ENCODE measurements at places on chromosomes 6 and 20. TPM values are rescaled to one million over a fixed set of nuclear protein-coding genes. Genes with fewer than 3 reads are reported as not detected.

Gene CTAGE9
- polyA plus RNA-seq, result not detected

DNA sequence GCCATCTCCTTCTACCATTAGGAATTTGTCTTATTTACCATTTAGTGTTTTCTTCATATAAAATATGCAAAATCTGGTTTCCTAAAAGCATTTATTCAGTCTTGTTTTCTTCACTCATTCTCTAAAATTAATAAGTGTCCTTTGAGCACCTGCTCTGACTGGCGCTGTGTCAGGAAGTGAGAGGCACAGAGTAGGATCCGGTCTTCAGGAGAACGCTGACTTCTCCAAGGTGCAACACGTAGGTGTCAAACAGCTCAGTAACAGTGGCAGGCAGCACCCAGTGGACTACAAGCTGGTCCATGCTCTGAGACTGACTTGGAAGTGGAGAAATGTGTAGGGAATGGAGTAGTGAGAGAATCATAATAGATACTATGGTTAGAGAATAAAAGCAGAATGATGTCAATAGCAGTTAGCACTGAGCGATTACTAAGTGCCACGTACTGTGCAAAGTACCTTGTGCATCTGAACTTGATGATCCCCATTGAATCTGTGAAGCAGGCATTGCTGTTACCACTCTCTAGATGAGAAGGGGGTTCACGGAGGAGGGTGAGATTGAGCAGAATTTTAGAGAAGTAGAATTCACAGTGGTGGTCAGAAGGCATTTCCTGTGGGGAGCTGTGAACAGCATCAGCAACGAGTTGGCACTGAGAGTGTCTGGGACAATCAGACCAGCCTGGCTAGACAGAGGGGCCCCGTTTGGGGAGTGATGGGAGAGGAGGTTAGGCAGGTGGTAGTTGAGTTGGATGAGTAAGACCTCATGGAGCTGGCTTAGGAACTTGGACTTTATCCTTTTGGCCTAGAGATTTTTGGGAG is 569.8 kb downstream of the QKI start:
- H3K27me3 ChIP-seq, result no peaks in the 10 kb centered on the region
- peaks cover 10% of the 10 kb centered on the region for H3K4me1 ChIP-seq
- no peak overlapping the region for H3K4me3 ChIP-seq
- no peak overlapping the region for H3K27ac ChIP-seq
- no peaks in the 10 kb centered on the region for H3K36me3 ChIP-seq

DNA sequence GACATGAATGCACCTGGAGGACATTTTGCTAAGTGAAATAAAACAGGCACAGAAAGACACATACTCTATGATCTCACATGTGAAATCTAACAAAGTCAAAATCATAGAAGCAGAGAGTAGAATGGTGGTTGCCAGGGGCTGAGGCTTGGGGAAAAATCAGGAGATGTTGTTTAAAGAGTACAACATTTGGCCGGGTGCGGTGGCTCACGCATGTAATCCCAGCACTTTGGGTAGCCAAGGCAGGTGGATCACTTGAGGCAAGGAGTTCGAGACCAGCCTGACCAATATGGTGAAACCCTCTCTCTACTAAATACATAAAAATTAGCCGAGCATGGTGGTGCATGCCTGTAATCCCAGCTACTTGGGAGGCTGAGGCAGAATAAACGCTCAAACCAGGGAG is 26.0 kb upstream of the LOC128125822 start:
- H3K27ac ChIP-seq, result no peak overlapping the region
- no peaks in the 10 kb centered on the region for H3K4me1 ChIP-seq
- no peaks in the 10 kb centered on the region for H3K27me3 ChIP-seq
- H3K4me3 ChIP-seq, result no peak overlapping the region
- DNase-seq, result no peak
- H3K36me3 ChIP-seq, result no peaks in the 10 kb centered on the region

DNA sequence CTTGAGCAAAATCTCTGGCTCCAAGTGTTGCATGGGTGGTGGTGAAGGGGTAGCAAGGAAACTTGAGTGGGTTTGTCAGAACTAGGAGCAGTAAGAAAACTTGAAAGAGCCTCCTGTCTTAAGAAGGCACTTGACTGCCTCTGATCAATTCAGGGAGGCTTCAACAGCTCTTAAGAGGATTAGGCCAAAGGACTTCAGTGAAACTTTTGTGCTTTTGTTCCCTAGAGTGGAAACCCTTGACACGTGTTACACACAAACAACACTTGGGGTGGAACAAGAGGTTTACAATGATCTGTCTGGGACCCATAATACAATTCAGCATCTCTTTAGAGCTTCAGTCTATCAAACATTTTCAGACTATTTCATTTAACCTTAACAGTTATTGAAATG is 80.1 kb upstream of the ARMC2 start:
- no peaks in the 10 kb centered on the region for H3K36me3 ChIP-seq
- no peaks in the 10 kb centered on the region for H3K27me3 ChIP-seq
- H3K4me3 ChIP-seq, result no peak overlapping the region
- DNase-seq, result no peak

GRCh38 chr6:27605401-27606342 is 132.8 kb upstream of the ZNF184 start:
- H3K4me3 ChIP-seq, result no peak overlapping the region
- H3K27ac ChIP-seq, result no peak overlapping the region
- H3K36me3 ChIP-seq, result no peaks in the 10 kb centered on the region
- no peaks in the 10 kb centered on the region for H3K4me1 ChIP-seq

GRCh38 chr20:14885661-14886060 is 548.2 kb upstream of the FLRT3 start:
- no peak for DNase-seq
- H3K4me1 ChIP-seq, result no peaks in the 10 kb centered on the region
- no peaks in the 10 kb centered on the region for H3K27me3 ChIP-seq

Gene OVOL2
- polyA plus RNA-seq, result not detected

Gene SLC17A1
- not detected for polyA plus RNA-seq

All from heart left ventricle (tissue), 16 donors.